ENCODE measurements at places on chromosomes 2 and 18.
A peak's percentile ranks its signal among the peaks of the same experiment; 100 is the strongest.

DNA sequence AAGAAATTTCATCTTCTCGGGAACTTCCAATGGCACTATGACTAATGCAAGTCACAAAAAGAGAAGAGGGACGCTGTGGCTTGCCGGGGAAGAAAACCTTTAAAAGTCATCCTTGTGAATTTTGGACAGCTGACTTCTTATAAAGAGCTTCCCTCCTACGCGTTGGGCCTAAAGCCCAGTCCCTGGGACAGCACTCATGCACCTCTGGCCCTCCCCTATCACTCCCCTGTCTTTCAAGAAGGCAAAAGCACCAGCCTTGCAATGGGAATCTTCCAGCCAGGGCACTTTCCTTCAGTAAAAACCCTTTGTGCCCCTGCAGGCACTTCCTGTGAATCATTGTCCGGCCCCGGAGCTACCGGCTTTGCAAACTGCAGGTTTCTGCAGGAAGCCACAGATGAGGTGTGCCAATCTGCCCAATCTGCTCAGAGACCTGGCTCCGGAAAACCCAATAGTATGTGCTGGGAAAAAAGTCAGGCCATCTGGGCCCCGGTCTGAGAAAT, 7.1 kb downstream of the MREG start:
- peak; percentile 48 for DNase-seq

- DNase-seq: no peak
These were observed 7.7 kb downstream of the PPP1R7 start for GRCh38 chr2:241157841-241158545.

- DNase-seq: no peak
These were observed 59.6 kb downstream of the CABYR start for GRCh38 chr18:24198461-24198860.

GRCh38 chr18:44764863-44765262, 84.2 kb downstream of the SETBP1 start:
- DNase-seq: no peak

DNA sequence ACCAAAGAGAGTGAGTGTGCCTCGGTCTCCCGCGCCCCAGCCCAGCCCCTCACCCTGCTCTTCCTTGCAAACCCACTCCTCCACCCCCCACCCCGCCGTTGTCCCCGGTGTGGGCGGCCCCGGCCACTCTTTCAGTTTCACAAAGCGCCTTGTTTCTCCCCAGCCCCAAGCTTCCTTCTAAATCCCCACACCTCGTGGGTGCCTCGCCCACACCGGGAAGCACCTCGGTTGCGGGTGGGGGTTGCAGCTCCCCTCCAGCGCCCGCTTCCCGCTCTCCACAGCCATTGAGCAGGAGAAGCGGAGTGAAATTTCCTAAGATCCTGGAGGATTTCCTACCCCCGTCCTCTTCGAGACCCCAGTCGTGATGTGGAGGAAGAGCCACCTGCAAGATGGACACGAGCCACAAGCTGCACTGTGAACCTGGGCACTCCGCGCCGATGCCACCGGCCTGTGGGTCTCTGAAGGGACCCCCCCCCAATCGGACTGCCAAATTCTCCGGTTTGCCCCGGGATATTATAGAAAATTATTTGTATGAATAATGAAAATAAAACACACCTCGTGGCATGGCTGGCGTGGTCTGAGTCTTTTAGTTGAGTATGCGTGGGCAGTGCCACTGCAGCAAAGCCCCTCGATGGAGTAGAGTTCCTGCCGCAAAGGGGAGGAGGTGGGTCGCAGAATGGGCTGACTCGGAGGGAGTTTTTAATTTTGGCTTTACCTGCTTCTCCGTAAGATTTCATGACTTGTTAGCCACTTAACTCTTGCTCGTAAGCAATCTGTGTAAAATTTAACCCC, 848 bp downstream of the TMSB10 start:
- peak; percentile 70 for DNase-seq

DNA sequence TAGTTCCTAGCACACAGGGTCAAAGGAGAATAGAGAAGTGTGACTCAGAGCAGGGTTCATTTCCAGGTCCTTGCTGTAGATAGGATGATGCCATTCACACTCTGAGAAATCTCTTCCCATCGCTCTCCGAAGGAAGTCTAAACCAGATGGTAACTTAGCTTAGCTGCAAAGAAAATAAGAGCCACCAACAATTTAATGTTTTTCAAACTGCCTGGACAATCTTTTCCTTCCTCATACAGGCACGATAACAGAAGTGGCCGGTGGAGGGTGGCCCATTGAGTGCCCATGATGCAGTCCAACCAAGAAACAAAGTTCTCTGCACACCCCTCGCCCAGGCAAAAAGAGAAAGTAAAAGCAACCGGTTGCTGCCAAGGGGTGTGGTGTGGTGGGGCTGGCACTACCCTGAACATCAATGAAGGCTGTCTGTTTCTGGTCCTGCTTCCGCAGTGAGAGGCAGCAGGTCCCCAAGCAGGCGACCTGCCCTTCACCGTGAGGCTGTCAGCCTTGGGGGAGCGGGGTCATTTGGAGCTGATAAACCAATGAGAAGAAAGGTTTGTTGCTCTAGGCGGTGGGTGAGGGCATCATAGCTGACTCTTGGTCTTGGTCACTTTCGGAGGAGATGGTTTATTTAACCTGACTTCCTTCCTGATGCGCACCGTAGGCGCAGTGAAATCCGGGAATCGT, 105.6 kb upstream of the CD302 start:
- peak; percentile 71 for DNase-seq

- DNase-seq: no peak
These were observed 235.0 kb downstream of the GULP1 start for GRCh38 chr2:188526701-188527100.

DNA sequence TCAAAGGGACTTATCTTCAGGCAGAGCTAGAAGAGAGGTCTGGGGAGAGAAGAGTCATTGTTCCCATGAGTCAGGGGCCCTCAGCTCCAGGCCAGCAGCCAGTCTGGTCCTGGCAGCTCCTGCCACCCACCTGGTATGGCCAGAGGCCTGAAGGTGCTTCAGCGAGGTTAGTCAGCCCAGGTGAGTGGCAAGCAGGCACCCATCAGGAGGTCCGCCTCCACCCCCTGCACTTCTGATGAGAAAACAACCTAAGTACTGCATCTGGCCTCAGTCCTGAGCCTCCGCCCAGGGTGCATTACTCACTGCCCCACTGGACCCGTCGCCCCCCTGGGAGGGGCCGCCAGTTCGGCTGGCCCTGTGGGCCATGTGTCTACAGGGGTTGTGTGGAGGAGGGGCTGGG, 130.2 kb downstream of the INHBB start:
- DNase-seq: no peak

DNA sequence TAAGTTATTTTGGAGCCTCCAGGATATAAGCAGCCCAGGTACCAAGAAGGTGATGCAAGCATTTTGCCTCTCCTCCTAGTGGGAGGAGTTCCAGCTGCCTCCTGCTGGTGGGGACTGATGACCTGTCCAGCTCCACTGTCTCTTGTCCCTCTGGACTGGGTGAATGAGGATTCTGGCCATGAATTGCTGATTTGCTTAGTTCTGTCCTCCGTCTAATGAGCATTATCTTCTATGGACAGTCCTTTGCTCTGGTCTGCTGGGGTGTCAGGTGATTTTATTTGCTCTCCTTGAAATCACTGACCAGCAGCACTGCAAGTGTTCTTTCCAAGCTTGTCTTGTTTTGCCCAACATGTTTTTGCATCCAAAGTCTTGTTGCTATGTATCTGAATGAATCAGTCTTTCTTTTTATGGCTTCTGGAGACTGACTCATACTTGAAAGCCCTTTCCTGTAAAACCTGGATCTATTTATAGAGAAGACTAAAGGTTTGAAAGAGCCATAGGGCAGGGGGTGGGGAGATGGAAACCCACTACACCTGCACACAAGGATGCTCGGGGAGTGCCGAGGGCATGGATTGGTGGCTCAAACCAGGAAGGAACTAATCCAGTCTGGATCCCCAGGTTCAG, 40.5 kb upstream of the EFHD1 start:
- DNase-seq: no peak

- no peak for DNase-seq
These were observed 142.3 kb upstream of the HAAO start for GRCh38 chr2:42934580-42935186.

DNA sequence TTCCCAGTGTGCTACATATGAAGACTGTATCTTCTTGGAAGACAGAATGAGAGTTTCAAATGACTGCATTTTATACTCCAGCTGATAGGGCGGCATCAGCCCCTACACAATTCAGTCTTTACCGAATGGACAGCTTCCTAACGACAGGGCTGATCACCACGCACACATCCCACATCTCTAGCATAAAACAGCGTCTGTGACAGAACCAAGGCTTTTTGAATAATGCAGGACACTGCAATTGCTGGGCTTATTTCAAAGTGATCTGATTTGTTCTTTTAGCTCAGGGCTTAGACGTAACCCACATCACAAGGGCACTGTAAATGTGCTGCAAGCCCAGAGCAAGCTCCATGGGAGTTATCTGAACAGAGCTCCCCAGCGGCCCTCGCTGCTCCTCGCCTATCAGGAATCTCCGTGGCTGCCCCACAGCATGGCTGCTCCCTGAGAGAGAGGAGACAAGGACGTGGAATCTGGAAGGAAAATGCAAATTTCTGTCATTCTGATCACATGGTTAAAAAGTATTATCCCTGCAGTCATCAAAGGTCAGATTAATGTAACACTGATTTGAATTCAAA, 158.5 kb upstream of the ALKAL2 start:
- DNase-seq: no peak

GRCh38 chr18:5894611-5895298, 567 bp downstream of the TMEM200C start:
- DNase-seq: no peak

GRCh38 chr2:237864940-237865622, 5.7 kb downstream of the RAMP1 start:
- no peak for DNase-seq

GRCh38 chr2:75108937-75109482, 90.3 kb downstream of the TACR1 start:
- DNase-seq: no peak

- DNase-seq: no peak
These were observed 1491.2 kb downstream of the LRP1B start for GRCh38 chr2:140639628-140640027.

- DNase-seq: no peak
These were observed 259.8 kb upstream of the APCDD1 start for GRCh38 chr18:10194592-10194991.

DNA sequence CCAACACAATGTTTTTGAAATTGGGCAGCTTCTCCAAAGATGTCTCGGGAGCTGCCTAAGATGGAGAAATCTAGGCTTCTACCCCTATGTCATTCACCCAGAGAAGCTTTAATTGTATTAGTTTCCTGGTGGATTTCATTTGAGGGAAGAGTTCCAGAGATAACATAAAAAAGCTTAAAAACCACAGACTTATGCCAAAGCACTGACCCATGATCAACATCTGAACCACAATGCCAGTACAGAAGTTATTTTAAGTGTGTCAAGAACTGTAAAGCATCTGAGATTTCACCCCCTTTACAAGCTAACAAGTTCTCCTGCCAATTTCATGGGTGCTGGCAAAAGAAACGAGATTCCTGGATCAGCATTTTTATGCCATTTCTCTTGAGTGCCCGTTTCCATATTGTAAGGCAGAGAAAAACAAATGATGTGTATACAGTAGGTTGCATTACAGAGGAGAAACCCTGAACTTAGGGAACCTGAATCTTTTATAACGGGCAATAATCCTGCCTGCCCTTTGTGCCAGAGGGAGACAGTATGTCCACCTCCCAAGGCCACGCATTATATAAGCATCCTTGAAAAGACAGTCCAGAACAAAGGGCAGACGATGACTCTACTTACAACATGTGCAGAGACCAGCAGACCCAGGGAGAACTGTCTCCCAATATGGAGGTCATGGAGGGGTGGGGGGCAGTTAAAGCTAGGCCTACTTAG, 44.1 kb downstream of the MREG start:
- DNase-seq: no peak

DNA sequence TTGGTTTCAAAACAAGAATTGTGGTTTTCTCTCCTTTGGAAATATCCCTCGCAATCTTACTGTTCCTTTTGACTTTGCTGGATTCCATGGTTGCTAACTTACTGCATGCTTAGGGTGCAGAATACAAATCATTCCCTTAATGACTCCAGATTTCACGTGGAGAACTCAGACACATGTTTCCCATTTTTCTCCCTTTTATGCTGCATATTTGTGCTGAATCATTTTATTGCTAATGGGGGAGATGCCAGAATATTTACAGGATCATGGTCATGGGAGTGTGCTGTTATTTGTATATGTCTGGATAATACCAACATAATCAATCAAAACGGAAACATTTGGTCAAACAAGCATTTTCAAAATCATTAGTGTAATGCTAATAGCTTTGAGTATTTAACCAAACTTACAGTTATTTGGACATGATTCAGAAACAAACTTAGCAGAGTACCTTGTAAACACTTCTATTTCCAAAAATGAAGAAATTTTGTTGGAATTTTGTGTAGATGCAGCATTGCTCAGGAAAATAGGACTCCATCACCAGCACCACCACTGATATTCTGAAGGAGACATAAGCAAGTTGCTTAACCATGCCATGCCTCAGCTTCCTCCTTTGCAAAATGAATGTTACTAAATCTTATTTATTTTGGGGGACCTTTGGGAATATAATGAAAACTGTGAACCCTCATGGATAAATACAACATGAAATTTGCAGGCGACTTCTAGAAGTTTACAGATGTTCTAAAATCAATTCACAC, 122.5 kb upstream of the RND3 start:
- DNase-seq: no peak

GRCh38 chr2:239792405-239793084, 232.6 kb downstream of the NDUFA10 start:
- no peak for DNase-seq

GRCh38 chr2:100397976-100398375, 19.5 kb downstream of the CHST10 start:
- DNase-seq: no peak

DNA sequence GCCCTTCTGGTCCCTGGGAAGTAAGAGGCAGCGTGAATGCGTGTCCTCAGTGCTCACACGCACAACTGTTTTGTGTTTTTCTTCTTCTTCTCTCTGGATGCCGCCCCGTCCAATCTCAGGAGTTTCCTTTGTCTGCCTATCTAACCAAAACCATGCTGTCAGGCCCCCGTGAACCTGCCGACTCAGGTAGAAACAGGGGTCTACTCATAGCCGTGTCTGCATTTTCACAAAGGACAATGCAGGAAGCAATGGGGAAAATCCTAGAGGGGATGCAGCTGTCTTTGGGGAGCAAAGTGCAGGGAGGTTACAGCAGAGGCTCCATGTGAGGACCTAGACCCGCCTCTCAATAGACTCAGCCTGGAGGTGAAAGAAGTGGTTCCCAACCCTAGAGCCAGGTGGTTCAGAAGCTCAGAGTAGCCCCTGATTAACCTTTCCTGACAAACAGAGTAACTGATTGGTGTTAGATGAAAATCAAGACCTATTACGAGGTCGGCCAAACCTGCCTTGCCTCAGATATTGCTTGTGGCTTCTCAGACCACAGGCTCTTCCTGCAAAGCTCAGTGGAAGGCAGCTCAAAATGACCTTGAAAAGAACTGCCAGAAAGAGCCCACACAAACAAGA, 49.3 kb downstream of the CD226 start:
- peak; percentile 33 for DNase-seq

Data from CD4-positive, alpha-beta T cell treated with Interleukin-6 for 4 hours (primary cell).